Stromal cell of bone marrow (primary cell): ENCODE measurements at places on chromosomes 5 and 9.
A peak's percentile ranks its signal among the peaks of the same experiment; 100 is the strongest.

DNA sequence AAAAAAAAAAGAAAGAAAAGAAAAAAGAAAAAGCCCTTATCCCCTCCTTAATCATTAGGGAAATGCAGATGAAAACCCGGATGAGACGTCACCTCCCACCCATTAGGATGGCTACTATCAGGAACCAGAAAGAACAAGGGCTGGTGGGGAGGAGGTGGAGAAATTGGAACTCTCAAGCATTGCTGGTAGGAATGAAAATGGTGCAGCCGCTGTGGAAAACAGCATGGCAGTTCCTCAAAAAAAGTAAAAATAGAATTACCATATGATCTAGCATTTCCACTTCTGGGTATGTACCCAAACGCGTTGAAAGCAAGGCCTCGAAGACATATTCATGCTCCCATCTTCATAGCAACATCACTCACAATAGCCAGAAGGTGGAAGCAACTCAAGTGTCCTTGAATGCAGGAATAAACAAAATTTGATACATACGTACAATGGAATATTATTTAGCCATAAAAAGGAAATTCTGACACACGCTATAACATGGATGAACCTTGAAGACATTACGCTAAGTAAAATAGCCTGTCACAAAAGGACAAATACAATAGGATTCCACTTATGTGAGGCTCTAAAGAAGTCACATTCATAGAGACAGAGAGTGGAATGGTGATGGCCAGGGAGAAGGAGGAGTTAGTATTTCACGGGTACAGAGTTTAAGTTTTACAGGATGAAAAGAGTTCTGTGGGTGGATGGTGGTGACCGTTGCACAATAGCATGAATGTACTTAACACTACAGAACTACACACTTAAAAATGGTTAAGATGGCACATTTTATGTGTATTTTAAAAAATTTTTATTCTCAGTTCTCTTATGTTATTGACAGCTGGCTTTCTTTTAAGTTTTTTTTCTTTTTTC, 166.8 kb upstream of the IER5L start:
- DNase-seq, result no peak

GRCh38 chr9:92669527-92669889, 423 bp downstream of the IPPK start:
- no peak for DNase-seq

DNA sequence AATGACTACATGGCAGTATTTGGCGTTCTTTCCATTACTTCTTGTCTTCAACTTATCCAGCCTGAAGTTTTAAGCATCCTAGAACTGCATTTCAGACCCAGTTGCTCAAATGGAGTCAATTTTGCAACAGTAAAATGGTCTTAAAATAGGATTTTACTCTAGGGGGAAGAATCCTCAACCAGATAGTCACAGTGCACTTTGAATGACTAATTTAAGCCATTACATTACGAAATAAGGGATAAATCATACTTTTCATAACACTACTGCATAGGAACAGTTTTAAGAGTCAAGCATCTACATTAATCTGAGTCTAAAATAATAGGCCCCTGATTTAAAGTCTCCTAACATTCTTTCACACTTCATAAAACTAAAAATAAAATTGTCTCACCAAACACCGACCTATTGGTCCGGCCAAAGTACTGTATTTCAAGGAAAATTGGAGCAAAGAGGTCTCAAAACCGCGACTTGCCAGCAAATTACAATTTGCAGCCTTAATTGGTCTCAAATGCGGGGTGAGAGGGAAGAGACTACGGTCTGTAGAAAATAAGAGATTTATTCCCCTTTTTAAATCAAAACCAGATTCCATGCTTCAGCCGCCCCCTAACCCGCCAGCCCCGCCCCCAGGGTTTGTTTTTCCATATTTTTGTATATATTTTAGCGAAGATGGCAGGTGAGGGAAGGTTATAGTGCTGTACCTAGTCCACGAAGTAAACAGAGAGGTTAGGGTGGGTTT, 1.2 kb upstream of the SMARCA2 start:
- peak; percentile 67 for DNase-seq

DNA sequence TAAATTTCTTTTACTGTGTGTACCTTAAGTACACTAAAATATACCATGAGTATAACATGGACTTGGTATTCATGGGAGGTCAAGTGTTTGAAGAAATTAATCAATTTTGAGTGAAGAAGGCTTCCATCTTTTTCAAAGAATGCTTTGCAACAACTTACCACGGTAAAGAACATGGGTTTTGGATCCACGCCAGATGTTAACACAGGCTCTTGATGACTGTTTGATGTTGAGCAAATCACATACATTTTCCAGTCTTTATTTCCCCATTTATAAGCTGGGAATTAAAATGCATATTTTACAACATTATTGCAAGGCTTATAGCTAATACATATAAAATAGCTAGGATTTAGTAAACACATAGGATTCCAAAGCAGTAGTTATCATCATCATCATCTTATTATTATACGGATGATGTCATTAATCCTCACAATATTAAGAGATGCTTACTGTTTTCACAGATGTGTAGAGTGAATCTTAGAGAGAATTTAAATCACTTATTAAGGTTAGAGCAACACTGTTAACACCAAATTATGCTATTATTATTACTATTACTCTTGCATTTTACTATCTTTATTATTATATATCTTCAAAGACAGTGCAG, 362.0 kb downstream of the PRELID2 start:
- no peak for DNase-seq

DNA sequence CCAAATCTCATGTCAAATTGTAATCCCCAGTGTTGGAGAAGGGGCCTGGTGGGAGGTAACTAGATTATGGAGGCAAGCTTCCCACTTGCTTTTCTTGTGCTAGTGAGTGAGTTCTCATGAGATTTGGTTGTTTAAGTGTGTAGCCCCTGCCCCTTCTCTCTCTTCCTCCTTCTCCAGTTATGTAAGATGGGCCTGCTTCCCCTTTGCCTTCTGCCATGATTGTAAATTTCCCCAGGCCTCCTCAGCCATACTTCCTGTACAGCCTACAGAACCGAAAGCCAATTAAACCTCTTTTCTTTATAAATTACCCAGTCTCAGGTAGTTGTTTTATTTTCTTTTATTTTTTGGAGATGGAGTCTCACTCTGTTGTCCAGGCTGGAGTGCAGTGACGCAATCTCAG, 18.2 kb upstream of the TXNDC8 start:
- no peak for DNase-seq
